Peyer's patch (tissue), 4 donors: ENCODE measurements at places on chromosomes 4 and X. TPM values are rescaled to one million over a fixed set of nuclear protein-coding genes. Genes with fewer than 3 reads are reported as not detected.

The PHEX gene
- not detected for total RNA-seq

The MAOB gene
- total RNA-seq = 81.8 TPM

The ZNF518B gene
- 13.2 TPM for total RNA-seq

The GPRIN3 gene
- total RNA-seq = 20.6 TPM

The STBD1 gene
- not detected for total RNA-seq

The PAK3 gene
- 0.19 TPM for total RNA-seq

The ADH1A gene
- total RNA-seq = not detected

The SERPINA7 gene
- total RNA-seq = not detected

The TCEAL2 gene
- total RNA-seq = not detected

The FAM193A gene
- 49.5 TPM for total RNA-seq

The VCX2 gene
- total RNA-seq = not detected

The CXCL6 gene
- total RNA-seq = not detected

The TCP11X2 gene
- total RNA-seq = not detected

DNA sequence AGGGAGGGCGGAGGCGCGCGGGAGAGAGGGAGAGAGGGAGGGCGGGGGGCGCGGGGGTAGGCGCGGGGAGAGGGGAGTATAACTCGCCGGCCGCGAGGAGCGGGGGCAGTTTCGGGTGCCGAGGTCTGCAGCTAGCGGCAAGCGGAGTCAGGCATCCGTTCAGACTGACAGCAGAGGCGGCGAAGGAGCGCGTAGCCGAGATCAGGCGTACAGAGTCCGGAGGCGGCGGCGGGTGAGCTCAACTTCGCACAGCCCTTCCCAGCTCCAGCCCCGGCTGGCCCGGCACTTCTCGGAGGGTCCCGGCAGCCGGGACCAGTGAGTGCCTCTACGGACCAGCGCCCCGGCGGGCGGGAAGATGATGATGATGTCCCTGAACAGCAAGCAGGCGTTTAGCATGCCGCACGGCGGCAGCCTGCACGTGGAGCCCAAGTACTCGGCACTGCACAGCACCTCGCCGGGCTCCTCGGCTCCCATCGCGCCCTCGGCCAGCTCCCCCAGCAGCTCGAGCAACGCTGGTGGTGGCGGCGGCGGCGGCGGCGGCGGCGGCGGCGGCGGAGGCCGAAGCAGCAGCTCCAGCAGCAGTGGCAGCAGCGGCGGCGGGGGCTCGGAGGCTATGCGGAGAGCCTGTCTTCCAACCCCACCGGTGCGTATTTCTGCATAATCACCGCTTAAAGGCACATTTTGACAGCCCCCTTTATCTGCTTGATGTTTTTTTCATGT lies at the start of gene POU4F2:
POU4F2 (plus strand) TSS at position 108 of the 720 bp plus-strand sequence; CDS start at position 356, 248 bp downstream.
- DNase-seq = no peak
- H3K4me1 ChIP-seq = no peaks in the 10 kb centered on the region
- H3K27ac ChIP-seq = no peak within 1 kb of the TSS

- H3K4me3 ChIP-seq = no peak overlapping the region
- no peak for DNase-seq
- H3K27ac ChIP-seq = no peak overlapping the region
Observed at GRCh38 chr4:74440356-74440755, 4.6 kb upstream of the AREG start.

DNA sequence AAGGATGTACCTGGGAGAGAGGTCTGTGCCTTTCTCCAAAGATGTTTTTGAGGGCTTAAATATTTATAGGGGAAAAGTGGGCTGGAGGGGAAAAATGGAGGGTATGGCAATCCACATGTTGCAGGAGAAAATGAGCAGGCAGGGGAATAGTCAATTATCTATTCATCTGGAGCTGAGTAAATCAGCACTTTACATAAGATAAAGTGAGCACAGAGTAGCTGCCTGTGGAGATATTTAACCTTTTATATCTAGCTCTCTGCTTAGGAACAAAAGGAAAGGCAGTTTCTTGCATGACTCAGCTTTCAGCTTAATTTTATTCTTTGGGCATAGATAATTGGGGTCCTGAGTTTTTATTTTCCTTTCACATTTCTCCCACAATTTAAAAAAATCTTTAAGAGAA lies 93.6 kb upstream of the NPY2R start:
- no peak overlapping the region for H3K27ac ChIP-seq
- no peaks in the 10 kb centered on the region for H3K4me1 ChIP-seq
- H3K36me3 ChIP-seq = no peaks in the 10 kb centered on the region
- H3K27me3 ChIP-seq = no peaks in the 10 kb centered on the region
- no peak for DNase-seq

DNA sequence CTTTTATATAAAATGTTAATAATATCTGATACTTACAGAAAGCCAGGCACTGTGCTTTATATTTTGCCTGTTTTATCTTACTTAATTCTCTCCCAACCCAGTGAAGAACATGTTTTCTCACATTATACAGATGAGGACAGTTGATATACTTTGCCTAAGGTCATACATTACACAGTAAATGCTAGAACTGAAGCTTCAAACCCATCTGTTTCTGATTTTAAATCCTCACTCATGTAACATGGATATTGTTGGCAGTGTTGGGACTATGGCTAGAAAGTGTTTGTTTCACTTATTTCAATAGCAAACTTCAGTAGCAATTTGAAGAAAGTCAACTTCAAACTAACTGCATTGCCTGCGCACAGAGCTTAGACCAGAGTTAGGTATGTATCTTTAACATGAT lies 57.4 kb downstream of the RAPGEF2 start:
- H3K36me3 ChIP-seq = no peaks in the 10 kb centered on the region
- H3K27me3 ChIP-seq = no peaks in the 10 kb centered on the region
- H3K4me3 ChIP-seq = no peak overlapping the region
- DNase-seq = no peak

GRCh38 chr4:151678048-151678872 lies 82.5 kb downstream of the GATB start:
- no peak for DNase-seq
- no peaks in the 10 kb centered on the region for H3K36me3 ChIP-seq
- no peaks in the 10 kb centered on the region for H3K4me1 ChIP-seq
- no peak overlapping the region for H3K4me3 ChIP-seq
- H3K27ac ChIP-seq = no peak overlapping the region

GRCh38 chr4:124530464-124531077 lies 182.0 kb downstream of the ANKRD50 start:
- H3K27ac ChIP-seq = no peak overlapping the region
- no peak for DNase-seq
- no peak overlapping the region for H3K4me3 ChIP-seq
- H3K4me1 ChIP-seq = no peaks in the 10 kb centered on the region
- H3K27me3 ChIP-seq = no peaks in the 10 kb centered on the region

DNA sequence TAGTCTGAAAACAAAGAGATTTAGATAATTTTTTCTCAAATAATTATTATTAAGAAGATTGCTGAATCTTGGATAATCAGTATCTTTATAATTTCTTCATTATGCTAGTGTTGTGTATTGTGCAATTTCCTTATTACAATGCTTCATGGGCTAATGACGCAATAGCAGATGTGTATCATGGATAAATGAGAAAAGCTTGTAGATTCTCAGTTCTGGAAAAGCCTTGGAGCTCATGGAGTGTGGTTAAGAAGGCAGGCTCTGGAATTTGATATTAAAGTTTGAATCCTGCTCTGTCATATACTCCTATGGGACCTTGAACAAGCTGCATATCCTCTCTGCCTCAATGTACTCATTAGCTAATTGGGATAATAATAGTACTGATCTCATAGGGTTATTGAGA lies 18.9 kb upstream of the CXCL8 start:
- H3K4me3 ChIP-seq = no peak overlapping the region
- no peaks in the 10 kb centered on the region for H3K4me1 ChIP-seq
- no peak for DNase-seq
- no peaks in the 10 kb centered on the region for H3K27me3 ChIP-seq

DNA sequence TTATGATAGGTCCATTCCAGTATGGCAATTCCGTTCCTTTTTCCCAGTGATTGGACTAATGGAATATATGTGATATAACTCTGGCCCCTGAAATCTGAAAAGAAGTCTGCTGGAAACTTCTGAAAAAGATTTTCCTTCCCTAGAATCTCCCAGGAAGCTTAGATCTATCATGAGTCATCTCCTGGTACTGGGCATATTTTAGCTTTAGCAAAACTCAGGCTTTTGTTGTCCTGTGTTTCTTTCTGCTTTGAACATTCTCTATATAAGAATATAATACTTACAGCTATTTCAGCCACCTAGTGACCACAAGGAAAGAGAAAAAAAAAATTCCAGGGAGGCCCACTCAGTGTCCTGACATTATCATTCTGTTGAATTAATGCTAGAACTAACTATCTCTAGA lies 597.2 kb upstream of the GRIA3 start:
- no peaks in the 10 kb centered on the region for H3K36me3 ChIP-seq
- no peaks in the 10 kb centered on the region for H3K4me1 ChIP-seq
- H3K4me3 ChIP-seq = no peak overlapping the region
- no peak overlapping the region for H3K27ac ChIP-seq
- no peak for DNase-seq

- no peaks in the 10 kb centered on the region for H3K27me3 ChIP-seq
- DNase-seq = no peak
- no peak overlapping the region for H3K4me3 ChIP-seq
- no peaks in the 10 kb centered on the region for H3K36me3 ChIP-seq
Observed at GRCh38 chrX:34884817-34885216, 57.8 kb upstream of the FAM47B start.

DNA sequence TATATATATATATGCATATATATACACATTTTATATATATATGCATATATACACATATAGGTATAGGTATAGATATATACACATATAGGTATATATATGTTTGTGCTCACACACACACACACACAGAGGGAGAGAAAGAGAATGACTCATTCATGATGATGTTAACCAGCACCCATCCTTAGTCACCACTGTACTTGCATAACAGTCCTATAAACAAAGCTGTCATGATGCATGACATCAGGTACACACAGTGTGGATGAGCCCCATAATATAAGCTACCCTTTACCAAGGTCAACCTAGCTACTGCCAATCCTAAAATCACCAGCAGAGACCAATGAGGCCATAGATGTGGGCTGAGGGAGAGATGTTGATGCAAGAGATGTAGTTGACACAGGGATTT lies 1408.0 kb downstream of the RAPGEF2 start:
- H3K4me3 ChIP-seq = no peak overlapping the region
- no peaks in the 10 kb centered on the region for H3K36me3 ChIP-seq
- H3K4me1 ChIP-seq = no peaks in the 10 kb centered on the region
- H3K27ac ChIP-seq = no peak overlapping the region

- no peaks in the 10 kb centered on the region for H3K36me3 ChIP-seq
- H3K27me3 ChIP-seq = no peaks in the 10 kb centered on the region
- H3K4me1 ChIP-seq = no peaks in the 10 kb centered on the region
- no peak overlapping the region for H3K27ac ChIP-seq
Observed at GRCh38 chr4:8898419-8898818, 26.8 kb upstream of the HMX1 start.

DNA sequence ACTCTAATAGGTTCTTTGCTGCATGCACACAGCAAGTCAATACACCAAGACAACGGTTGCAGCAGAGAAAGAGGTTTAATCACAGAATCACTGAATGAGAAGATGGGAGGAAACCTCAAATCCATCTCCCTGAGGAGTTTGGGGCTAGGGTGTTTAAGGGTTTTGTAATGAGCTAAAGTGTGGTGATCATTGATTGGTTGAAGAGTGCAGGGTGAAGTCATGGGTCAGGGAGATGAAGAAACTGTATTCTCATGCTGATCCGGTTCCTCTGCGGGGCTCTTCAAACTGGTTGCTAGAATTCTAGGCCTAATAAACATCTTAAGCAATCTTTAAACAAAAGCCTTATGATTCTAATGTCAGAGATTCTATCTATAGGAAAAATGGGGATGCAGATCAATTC lies 432.5 kb upstream of the FAM47C start:
- H3K27ac ChIP-seq = no peak overlapping the region
- H3K27me3 ChIP-seq = no peaks in the 10 kb centered on the region
- H3K4me1 ChIP-seq = no peaks in the 10 kb centered on the region
- no peaks in the 10 kb centered on the region for H3K36me3 ChIP-seq
- DNase-seq = no peak

DNA sequence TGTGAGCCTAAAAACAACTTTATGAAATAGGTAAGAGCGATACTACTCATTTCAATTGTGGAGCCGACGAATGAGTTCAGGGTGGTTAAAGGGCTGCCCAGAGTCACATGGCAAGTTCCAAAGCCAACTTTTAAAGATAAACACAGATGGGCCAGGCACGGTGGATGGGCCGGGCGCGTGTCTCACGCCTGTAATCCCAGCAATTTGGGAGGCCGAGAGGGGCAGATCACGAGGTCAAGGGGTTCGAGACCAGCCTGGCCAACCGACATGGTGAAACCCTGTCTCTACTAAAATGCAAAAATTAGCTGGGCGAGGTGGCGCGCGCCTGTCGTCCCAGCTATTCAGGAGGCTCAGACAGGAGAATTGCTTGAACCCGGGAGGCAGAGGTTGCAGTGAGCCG lies 914 bp upstream of the C4orf36 start:
- no peak overlapping the region for H3K4me3 ChIP-seq
- H3K4me1 ChIP-seq = peaks cover 6% of the 10 kb centered on the region
- no peak for DNase-seq
- H3K36me3 ChIP-seq = no peaks in the 10 kb centered on the region

DNA sequence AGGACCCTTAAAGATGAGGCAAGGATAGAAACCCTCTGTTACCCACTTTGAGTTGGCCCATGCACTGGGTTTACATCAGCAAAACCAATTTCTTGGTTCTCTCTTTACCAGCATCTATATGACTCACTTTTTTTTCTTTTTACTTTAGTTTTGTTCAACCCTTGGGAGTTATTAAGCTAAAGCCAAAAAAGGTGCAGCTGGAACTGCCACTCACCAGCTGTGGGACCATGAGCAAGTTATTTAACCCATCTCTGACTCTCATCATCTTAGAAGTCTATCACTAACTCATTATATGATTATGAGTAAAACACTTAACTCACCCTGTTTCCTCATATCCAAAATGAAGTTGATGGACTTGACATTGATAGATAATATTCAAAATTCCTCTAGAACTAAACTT lies 53.4 kb downstream of the GABRB1 start:
- H3K36me3 ChIP-seq = no peaks in the 10 kb centered on the region
- no peak overlapping the region for H3K4me3 ChIP-seq
- H3K27me3 ChIP-seq = no peaks in the 10 kb centered on the region
- H3K27ac ChIP-seq = no peak overlapping the region
- DNase-seq = no peak

DNA sequence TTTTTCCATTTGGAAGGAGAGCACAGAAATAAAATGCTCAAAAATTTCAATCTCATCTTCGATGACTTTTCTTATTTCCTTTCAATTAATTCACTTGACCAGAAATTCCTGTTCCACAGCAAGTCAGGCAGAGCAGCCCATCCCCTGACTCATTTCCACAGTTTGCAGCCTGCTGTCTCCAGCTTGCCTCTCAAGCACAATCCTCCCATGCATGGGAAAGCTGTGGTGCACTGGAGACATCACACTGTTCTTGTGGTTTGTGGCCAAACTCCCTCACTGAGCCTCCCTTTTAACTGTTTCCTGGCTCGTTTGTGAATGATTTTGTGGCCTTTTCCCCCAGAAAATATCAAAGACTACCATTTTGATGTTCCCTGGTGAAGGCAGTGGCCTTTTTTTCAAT lies 114.0 kb upstream of the ENPEP start:
- H3K4me3 ChIP-seq = no peak overlapping the region
- H3K27me3 ChIP-seq = no peaks in the 10 kb centered on the region
- no peaks in the 10 kb centered on the region for H3K4me1 ChIP-seq
- no peak for DNase-seq

GRCh38 chrX:71098302-71098701 lies 2.7 kb downstream of the FOXO4 start:
- H3K4me1 ChIP-seq = no peaks in the 10 kb centered on the region
- no peaks in the 10 kb centered on the region for H3K27me3 ChIP-seq
- H3K4me3 ChIP-seq = no peak overlapping the region
- H3K27ac ChIP-seq = no peak overlapping the region
- no peaks in the 10 kb centered on the region for H3K36me3 ChIP-seq

- H3K4me1 ChIP-seq = no peaks in the 10 kb centered on the region
- H3K4me3 ChIP-seq = no peak overlapping the region
- no peak overlapping the region for H3K27ac ChIP-seq
- H3K27me3 ChIP-seq = no peaks in the 10 kb centered on the region
Observed at GRCh38 chr4:52059372-52059771, 8.3 kb downstream of the SPATA18 start.
